NCI-H2081 (cell line): ENCODE measurements at places on chromosomes 3 and 15.

- no peak for DNase-seq
Observed at GRCh38 chr3:191238321-191238817, 39.3 kb downstream of the OSTN start.

DNA sequence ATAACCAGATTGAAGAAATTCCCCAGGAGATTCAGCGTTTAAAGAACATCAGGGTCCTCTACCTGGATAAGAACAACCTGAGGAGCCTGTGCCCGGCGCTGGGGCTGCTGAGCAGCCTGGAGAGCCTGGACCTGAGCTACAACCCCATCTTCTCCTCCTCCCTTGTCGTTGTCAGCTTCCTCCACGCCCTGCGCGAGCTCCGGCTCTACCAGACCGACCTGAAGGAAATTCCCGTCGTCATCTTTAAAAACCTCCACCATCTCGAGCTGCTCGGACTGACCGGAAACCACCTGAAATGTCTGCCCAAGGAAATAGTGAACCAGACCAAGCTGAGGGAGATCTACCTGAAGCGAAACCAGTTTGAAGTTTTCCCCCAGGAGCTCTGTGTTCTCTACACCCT, 9.4 kb upstream of the LRRC34 start:
- no peak for DNase-seq

- DNase-seq, result no peak
Observed at GRCh38 chr15:63640146-63640545, 43.0 kb downstream of the FBXL22 start.

GRCh38 chr15:88428053-88428452, 39.1 kb downstream of the MRPL46 start:
- DNase-seq, result no peak

DNA sequence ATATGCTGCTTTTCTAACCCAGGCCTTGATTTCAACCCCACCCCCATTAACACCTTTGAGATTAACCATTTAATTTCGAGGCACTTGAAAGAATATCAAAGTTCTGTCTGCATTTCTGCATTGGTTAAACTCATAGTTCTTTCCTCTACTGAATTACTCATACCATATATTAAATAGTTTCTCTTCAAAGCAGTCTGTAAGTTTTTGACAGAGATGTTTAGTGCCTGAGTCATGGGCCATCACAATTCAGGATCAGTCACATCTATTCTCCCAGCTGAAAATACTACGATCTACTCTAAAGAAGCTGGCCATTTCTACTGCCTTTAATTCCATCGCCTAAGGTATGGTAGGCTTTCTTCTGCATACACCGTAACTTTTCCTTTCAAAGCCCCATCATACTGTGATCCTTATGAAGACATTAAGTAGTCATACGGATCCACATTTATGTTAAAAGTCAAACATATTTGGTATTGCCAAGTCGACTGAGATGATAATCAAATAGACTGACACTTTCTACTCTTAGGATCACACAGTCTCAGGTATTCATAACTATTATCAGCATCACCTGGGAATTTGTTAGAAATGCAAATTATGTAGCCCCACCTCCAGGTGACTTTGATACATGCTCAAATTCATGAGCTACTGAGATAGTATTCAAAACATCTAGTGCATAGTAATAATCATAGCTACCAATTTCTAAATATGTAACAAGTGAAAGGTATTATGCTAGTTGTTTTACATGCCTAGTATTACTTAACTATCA, 489.4 kb upstream of the IL12A start:
- DNase-seq, result no peak

DNA sequence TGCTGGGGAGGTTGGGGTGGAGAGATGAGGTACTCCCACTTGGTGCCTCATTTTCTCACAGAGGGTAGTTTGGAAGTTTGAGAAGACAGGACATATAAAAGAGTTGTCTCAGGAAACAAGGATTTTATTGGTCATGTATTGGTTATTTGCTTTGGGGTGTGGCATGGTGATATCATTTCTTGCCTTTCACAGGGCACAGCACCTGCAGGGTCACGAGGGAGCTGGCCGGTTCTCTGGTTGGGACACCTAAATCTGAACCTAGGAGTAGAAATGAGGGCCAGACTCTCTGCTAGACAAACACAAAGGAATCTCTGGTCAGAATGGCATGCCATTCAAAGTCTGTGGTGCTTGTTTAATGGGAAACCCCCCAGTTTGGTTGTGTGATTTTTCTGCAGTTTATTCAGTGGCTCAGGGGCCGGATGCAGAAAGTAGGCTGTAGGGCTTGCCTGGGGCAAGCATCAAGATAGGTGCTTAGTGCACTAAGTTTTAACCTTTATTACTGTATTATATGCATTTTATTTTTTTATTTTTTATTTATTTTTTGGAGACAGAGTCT, 237.7 kb upstream of the EIF1B start:
- DNase-seq, result no peak

DNA sequence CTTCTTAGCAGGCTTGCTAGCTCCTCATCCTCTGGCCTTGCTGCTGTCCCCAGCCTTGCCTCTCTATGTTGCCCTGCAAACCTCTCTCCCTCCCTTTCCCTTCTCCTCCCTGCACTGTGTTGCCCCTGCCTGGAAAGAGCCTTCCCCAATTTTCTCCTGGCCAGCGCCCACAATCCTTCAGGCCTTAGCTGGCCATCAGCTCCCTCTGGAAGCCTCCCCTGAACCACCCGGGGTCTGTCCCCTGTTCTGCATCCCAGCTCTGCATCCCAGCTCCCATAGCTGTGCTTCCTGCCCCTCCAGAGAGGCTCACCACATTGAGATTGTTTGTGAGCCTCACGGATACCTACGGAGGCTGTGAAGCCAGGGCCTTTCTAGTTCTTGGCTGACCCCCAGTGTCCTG, 23.7 kb downstream of the FAM3D start:
- no peak for DNase-seq

DNA sequence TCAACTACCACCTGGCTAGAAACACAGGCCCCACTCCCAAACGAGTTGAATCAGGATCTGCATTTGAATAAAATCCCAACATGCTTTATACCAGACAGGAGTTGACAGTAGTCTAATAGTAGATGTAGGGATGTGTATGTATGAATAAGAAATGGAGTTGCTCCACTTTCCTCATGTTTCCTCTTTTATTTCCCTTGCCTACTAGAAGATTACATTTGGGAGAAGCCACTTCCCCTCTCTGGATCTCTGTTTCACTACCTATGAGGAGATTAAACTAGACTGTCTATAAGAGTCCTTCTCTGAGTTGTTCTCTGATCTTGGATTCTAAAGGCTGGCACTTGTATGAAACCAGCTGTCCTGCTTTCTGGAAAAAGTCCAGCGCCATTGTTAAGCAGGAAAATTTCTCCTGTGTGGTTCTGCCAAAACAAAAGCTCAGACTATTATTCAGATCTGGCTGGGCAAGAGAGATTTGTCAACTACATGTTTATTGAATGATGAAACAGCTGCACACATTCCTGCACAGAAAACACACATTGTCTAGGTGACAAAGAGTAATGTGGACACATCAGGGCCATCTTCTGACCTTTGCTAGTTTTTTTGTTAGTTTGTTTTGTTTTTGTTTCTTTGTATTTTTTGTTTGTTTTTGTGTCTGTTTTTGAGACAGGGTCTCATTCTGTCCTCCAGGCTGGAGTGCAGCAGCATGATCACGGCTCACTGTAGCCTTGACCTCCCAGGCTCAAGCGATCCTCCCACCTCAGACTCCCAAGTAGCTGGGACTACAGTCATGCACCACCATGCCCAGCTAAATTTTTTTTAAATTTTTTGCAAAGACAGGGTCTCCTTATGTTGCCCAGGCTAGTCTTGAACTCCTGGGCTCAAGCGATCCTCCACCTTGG, 29.9 kb downstream of the ACP3 start:
- peak; percentile 33 for DNase-seq

DNA sequence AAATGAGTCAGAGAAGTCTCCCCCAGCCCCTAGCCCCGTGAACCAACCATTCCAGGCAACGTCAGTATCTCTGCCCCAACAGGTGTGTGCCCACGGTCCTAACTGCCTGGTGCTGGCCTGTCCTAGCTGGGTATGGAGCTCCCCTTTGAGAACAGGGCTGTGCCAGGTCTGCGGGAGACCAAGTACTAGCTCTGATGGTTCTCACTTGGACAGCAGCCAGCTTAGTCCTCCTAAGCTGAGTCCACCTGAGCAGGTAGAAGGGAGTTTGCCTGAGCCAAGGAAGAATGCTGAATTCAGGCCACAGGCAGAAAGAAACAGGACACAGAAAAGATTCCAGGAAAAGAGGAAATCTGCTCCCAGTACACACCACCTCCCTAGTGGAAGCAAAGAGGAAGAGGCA, 33.1 kb upstream of the PARL start:
- DNase-seq, result no peak

DNA sequence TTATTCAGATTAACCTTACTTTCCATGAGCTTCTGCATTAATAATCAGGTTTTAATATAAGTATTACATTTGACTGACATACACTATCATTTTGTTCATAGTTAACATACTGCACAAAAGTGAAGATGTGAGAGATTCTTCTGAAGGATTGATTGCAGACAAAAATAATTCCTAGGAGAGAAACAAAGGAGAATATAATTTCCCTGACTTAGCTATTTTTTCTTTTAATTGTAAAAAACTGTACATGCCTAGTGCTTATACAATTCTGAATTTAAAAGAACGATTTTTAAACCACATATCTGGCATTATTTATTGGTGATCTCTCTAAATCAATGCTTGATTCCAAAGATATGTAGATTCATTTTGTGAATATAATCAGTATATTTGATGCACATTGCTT, 11.0 kb upstream of the DCBLD2 start:
- DNase-seq, result no peak

- no peak for DNase-seq
Observed at GRCh38 chr3:131480116-131480515, 22.7 kb downstream of the MRPL3 start.

DNA sequence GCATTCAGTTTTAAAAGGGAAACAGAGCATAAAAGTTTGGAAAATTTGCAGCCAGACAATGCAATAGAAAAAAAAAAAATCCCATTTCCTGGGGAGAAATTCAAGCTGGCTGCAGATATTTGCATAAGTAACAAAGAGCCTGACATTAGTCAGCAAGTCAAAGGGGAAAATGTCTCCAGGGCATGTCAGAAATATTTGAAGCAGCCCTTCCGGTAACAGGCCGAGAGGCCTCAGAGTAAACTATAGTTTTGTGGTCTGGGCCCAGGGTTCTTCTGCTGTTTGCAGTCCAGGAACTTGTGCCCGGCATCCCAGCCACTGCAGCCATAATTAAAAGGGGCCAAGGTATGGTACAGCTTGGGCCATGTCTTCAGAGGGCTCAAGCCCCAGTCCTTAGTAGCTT, 411.6 kb upstream of the BCHE start:
- DNase-seq, result no peak

- no peak for DNase-seq
Observed at GRCh38 chr15:81156324-81156723, 22.3 kb downstream of the CFAP161 start.

DNA sequence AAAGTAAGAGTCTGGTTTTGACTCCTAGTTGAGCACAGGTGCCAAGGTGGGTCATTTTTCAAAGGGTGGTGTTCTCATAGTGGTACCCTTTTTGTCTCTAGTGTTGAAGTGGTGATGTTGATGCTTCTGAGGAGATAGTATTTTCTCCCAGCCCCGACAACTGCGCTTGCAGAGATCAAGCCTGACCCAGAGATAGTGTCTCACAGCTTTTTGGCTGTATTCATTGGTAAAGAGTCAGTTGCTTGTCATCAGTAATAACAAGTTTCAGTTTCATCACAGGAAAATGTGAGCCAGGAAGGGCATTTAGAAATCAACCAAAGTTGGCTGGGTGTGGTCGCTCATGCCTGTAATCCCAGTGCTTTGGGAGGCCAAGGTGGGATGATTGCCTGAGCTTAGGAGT, 139.3 kb downstream of the NFKBIZ start:
- no peak for DNase-seq

DNA sequence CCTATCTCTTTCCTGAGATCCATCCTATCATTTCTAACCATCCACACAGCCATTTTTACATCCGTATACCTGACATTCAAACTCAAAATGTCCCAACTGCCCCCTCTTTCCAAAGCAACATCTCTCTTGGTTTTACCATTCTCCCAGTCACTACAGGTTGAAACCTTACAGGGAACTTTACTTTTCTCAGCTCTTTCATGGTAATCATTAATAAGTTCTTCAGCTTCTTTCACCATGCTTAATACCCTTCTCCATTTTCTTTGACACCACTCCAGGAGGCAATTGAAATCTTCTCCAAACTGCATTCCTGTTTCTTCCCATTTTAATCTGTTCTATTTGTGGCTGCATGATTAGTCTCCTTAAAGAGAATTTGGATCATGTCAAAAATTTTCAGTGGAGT, 352.5 kb downstream of the GAP43 start:
- no peak for DNase-seq

- no peak for DNase-seq
Observed at GRCh38 chr15:69812861-69813261, 284.9 kb downstream of the TLE3 start.

GRCh38 chr3:124410471-124410870, 319.8 kb upstream of the UMPS start:
- no peak for DNase-seq

GRCh38 chr3:140165781-140166180, 230.8 kb downstream of the CLSTN2 start:
- no peak for DNase-seq

- DNase-seq, result peak; percentile 25
Observed at GRCh38 chr15:27260523-27260922, 289.5 kb downstream of the GABRG3 start.

GRCh38 chr3:171358181-171358880, 101.9 kb downstream of the TNIK start:
- DNase-seq, result no peak

DNA sequence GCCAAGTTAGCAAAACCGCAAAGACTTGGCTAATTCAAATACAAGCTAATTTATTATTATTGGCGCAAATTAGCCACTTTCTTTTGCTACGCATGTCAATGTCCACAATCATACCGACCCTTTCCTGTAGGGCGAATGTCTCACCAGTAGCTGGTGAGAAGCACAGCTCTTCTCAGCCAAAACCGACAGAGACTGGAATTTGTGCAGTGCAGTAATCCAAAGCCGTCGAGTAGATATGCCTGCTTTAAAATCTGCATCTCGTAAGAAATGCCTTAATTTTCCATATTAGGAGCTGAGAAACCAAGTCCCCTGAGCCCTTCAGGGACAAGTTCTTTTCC, 614 bp upstream of the MINDY2 start:
- DNase-seq, result no peak

- no peak for DNase-seq
Observed at GRCh38 chr15:69703532-69704187, 251.0 kb downstream of the RPLP1 start.
